T-helper 2 cell (primary cell): ENCODE measurements at places on chromosomes 11 and 22.

- no peak for DNase-seq
Observed at GRCh38 chr11:76234021-76234415, 27.7 kb upstream of the WNT11 start.

- no peak for DNase-seq
Observed at GRCh38 chr11:57619331-57619730, 21.8 kb downstream of the SERPING1 start.

- DNase-seq: no peak
Observed at GRCh38 chr11:75644370-75644769, 24.5 kb downstream of the MAP6 start.

DNA sequence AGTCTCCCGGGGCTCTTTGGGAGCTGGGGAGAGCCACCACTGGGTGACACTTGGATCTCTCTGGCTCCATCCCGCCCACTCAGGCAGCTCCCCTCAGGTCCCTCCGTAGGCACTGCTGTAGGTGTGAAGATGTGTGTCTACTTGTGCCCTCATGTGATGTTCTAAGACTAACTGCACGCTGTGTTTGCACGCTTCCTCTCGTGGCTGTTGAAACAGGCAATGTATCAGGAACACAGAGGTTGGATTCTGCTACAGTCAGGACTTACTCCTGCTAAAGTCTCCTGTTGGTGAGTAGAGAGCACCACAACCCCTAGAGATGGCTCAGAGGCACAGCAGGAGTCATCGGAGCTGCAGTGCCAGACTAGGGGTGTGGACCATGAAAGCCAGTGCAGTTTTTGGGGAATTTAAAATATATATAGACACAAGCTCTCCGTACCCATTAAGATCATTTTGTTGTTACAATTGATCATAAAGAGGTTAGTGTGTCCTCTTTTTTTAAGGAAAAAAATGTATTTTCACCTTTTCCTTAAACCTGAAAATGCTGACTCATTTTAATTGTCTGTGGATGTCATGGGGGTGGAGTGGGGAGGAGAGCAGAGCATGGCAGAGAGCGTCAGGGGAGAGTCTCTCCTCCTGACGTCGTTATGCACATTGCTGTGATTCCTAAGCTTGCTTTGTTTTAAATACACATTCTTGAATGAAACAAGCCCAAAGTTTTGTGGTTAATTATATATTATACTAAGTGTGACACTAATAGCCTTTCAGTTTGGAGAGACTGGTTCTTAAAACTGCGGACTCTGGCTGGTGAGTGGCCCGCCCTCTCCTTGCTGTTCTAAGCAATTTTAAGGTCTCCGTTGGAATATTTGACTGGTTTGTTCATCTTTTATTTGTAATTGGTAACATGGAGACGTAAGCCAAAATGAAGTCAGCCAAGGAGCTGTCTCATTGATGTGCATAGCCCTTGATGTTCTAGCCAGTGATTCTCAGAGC, 16.2 kb upstream of the CTTN start:
- no peak for DNase-seq

- DNase-seq: no peak
Observed at GRCh38 chr11:18352581-18352980, 30.2 kb downstream of the GTF2H1 start.

DNA sequence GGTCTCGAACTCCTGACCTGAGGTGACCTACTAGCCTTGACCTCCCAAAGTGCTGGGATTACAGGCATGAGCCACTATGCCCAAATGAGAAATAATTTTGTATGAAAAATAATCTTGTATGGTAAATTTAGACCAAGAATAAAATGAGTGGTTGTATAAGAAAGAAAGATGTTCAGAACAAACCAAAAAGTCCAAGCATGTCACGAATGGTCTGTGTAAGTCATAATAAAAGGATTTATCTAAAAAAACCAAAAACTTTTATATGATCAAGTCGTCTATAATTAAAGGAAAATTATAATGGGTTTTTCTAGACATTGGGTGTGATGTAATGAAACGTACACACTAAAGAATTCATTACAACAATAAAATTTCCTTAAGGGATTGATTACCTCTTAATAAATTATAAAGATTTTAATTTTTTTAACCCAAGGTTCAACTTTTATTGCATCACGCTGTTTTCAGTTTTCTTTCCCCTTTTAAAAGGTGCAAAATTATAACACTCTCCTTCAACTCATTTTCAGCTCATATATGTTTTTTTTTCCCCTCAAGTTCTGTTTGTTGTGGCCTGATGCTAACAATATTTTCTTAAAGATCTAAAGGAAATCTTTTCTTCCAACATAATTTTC, 8.9 kb upstream of the AQP11 start:
- no peak for DNase-seq

DNA sequence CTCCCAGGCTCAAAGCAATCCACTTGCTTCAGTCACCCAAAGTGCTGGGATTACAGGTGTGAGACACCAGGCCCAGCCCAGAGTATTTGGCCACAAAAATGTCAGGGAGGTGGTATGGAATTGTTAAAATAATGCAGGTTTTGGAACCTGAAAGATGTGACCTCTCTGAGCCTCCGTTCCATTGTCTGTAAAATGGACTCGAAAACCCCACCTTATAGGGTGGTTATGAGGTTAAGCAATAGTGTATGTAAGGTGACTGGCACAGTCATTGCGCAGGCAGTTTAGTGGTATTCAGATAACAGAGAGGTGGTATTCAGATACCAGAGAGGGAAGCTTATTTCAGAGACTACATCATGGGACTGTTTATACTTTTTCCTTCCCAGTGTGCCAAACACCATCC, 52.5 kb upstream of the PRSS23 start:
- no peak for DNase-seq

DNA sequence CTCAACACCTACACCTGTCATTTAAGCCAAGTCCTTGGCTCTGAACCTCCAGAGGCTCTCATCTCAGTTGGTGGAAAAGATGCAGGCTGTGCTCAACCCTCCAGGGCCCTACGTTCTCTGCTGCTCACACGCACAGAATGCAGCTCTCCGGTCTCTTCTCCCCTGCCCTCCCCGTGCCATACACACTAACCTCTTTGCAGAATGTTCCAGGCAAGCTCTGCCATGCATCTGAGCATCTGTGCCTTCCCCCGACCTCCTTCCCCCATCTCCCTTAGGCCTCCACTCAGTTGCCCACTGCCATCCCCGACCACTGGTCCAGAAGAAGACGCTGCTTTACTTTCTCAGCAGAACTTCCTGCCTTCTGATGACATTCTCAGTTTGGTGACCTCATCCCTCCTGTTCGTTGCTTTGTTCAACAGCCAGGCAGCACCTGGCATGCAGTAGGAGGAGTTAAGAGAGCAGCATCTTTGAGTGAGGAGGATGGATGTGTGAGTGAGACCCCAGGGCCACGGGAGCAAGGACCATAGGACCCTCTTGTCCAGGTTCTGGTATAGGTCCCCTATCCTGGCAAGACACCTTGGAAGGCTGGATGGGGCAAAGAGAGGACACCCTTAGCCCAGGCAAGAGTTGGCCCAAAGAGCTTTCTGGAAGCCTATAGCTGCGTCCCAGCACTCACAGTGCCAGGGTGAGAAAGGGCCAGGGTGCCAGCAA, 598.0 kb downstream of the BRD1 start:
- no peak for DNase-seq

- DNase-seq: no peak
Observed at GRCh38 chr11:118448294-118448693, 12.0 kb downstream of the KMT2A start.

GRCh38 chr11:16607675-16608644, 130.5 kb upstream of the C11orf58 start:
- no peak for DNase-seq

GRCh38 chr11:106218106-106218505, 140.6 kb downstream of the AASDHPPT start:
- no peak for DNase-seq

- no peak for DNase-seq
Observed at GRCh38 chr11:130533113-130533798, 84.8 kb downstream of the ADAMTS15 start.

DNA sequence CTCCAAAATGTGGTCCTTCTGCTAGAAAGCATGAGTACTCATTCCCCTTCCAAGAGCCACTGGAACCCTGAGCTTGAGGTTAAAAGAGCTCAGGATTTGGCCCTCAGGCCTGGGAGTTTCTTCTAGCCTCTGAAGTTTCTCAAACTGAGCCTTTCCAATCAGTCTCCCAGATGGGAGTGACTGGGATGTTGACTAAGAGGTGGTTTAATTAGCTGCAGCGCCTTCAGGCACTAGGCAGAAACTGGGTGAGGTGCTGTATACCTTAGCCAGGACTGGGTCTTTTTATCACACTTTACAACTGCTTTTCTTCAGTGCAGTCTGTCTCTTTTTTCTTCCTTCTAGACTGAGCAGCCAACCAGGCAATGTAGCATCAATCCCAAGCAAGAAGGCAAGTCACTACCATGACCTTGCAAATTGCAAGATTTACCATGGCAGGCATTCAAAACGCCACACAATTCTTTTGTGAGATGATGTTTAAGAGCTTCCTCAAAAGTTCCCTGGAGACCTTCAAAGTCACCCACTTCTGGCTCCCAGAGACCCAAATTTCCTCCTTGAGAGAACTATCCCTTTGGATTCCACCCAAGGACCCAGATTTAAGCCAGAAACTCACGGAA, 93.0 kb downstream of the SLC1A2 start:
- DNase-seq: no peak

- no peak for DNase-seq
Observed at GRCh38 chr11:548700-549603, 11.6 kb downstream of the LMNTD2 start.

DNA sequence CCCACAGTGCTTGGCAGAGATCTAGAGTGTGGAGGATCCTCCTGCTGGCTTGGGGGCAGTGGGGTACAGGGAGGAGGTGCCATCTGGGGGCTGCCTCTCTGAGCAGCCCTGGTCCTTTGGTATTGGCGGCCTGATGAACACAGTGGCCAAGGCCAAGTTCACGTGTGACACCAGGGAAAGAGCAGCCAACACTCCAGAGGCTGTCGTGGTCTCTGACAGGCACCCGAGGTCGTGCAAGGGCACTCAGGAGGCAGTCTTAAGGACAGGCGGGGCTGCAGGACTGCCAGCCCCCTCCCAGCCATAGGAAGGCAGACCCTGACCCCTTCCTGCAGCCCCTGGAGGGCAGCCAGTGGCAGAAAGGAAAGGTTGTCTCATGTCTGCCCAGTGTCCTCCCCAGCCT, 30.7 kb downstream of the PHF21B start:
- DNase-seq: no peak

GRCh38 chr11:126100716-126101115, 38.0 kb upstream of the CDON start:
- DNase-seq: no peak

- DNase-seq: no peak
Observed at GRCh38 chr11:118055966-118056365, 20.9 kb upstream of the TMPRSS4 start.

DNA sequence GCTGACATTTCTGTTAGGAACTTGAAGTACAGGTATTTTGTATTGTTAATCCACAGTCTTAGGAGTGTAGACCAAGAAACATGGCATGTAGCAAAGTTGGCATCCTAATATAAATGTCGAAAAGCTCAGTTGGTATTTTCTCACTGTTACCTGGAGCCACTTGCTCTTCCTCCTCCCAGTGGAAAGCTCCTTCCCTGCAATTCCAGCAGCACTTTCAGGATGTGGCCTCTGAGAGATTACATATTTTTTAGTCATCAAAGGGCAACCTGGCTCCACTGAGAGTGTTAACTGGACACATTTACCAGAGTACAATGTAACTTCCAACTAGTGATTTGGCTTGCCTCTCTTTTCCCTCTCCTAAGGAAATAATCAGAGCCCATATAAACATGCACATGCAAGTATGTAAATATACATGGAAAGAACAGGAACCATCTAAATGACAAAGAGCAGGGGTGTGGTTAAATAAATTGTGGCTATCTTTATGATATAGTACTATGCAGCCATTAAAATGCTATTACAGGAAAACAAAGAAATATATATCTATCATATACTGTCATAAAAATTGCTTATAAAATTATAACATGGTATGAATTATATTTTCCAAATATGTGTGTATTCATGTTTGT, 14.3 kb upstream of the EED start:
- no peak for DNase-seq

DNA sequence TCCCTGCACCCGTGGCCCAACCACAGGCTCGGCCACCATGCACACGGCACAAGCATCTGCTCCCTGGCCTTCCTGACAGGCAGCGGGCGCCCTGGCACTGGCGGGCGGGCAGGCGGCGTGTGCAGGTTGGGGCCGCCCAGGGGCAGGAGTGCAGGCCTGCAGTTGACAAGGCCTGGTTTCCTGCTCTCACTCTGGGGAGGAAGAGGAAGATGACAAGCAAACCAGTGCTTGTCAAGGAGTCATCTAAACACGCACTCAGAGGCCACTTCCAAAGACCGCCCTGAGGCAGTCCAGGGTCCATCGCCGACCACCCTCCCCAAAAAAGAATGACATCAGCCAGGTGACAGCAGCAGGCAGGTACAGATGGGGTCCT, 65.3 kb upstream of the LINC01488 start:
- DNase-seq: no peak

GRCh38 chr22:47388778-47389177, 626.3 kb downstream of the TBC1D22A start:
- no peak for DNase-seq

GRCh38 chr11:13942971-13943381, 19.5 kb upstream of the SPON1 start:
- no peak for DNase-seq

GRCh38 chr11:12223771-12224536, 113.6 kb downstream of the MICAL2 start:
- DNase-seq: no peak

- DNase-seq: no peak
Observed at GRCh38 chr22:27097933-27098332, 440.5 kb downstream of the MIAT start.

DNA sequence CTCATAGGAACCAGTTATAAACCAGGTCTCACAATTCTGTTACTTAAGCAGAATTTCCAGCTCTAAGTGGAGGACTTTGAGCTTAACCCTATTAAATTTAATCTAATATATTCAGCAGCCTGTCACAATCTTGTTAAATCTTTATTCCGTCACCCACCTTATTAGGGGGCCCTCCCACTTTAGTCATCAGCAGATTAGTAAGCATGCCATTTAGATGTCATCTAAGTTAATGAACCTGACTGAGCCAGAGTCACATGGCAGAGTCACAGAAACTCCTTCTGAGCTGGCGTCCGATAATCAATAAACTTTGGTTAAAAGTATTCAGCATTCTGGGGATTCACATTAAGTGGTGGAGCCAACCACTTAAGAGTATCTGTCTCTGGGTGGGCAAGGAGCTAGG, 35.1 kb downstream of the TTC12 start:
- DNase-seq: no peak

- DNase-seq: no peak
Observed at GRCh38 chr11:38835966-38836365, 2237.9 kb upstream of the RAG2 start.

GRCh38 chr22:24516301-24516737, 21.2 kb downstream of the UPB1 start:
- no peak for DNase-seq
